ENCODE measurements at places on chromosomes 7 and 10.
A peak's percentile ranks its signal among the peaks of the same experiment; 100 is the strongest.

DNA sequence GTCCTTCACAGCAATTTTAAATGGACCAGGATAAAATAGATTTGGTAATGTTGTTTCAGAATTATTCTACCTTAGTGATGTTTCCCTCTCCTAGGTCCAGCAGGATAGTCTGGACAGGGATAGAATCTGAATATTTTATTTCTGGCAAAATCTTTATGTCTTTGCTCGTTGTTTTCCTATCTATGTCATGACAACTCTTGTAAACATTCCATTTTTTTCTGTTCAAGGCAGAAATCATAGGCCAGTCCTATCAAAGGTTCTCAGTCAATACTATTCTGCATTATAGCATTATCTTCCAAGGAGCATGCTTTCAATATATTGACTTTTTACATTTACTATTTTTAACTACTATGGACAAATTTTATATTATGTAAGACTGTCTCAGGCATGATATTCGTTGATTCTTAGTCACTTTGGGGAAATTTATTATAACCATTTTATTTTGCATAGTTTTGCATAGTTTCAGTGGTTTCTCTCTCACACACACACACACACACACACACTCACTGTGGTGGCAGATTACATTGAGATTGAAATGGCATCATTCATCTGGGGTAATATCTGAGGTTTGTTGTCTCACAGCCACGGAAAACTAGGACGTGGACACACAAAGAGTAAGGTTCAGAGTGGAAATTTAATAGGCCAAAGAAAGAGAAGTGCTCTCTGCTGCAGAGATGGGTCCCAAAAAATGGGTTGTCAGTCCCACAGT is 17.2 kb downstream of the TAS2R60 start:
- DNase-seq: no peak

DNA sequence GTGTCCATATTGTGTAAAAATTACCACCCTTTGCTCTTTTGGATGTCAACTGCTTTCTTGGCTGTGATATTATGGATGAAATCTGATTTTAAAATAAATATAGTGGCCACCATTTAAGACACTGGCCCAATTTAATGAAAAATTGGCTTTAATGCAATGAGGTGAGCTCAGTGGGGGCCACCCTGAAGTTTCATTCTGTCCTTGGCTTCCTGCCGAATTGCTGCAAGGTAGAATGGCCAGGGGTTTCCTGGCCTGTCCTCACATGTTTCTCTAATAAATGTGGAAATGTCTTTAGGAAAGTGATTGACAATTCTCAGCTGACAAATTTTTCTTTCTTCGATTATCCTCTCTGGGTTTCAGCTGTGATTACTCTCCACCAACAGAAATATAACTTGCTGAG is 36.0 kb downstream of the DYNC1I1 start:
- DNase-seq: no peak

GRCh38 chr7:52682993-52683392 is 352.4 kb upstream of the POM121L12 start:
- no peak for DNase-seq

DNA sequence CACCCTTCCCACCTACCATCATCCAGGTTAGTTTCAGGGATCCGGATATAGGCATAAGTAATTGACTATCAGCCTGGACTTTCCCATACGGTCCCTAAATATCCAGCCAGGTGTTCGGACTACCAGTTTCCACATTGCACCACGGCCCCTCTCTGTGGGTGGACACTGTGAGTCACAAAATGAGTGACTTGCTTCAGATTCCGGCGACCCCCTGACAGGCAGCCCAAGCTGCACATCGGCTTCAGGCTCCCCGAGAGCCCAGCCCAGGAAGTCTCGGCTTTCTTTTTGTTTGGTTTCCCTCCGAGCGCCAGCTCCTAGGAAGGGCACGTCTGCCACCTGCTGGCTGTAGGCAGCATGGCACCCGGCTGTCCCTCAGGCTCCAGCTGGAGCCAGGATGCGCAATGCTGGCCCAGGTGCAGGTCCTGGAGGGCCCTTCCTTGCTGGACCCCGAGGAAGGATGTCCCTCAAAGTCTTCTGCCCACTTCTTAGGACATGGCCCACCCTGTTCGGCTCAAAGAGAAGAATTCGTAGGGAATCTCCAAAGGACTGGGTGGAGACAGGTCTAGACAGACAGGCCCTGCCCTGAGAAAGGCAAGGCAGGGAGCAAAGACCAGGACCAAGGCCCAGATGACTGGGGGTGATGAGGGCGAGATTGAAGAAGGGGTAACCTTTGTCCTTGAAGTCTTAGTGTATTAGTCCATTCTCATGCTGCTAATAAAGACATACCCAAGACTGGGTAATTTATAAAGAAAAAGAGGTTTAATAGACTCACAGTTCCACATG is 10.6 kb downstream of the HABP2 start:
- DNase-seq: peak; percentile 81

DNA sequence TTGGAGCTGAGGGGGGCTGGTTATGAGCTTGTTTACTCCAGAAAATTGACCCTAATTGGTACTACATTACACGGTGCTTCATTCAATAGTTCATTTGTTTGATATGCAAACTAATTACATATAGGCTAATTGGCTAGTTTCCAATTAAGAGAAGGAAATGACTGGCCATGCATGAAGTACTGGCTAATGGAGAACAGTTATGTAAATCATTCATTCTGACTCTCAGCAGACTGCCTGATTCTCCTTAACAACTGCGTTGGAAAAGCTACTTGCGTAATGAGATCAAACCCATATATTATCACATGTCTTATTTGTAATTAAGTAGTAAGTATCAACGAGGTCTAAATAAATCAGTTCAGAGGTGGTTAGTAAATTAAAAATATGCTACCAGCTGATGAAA is 81.8 kb upstream of the CTTNBP2 start:
- no peak for DNase-seq

DNA sequence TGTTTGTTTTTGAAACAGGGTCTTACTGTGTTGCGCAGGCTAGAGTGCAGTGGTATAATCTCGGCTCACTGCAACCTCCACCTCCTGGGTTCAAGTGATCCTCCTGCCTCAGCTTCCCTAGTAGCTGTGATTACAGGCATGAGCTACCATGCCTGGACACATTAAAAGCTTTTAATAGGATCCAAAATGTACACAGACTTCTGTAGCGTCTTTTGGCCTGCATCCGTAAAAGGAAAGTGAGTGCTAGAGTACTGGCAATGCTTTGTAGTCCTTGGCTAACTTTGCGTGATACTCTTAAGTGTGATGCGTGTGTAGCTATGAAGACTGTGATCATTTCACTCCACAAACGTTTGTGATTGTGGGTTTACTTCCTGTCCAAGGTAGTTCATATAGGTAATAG is 13.3 kb downstream of the ZRANB1 start:
- DNase-seq: no peak

GRCh38 chr7:25179771-25180591 is 48.3 kb downstream of the NPVF start:
- peak; percentile 98 for DNase-seq
